Stimulated activated CD4-positive, alpha-beta T cell treated with anti-CD3 and anti-CD28 coated beads, Interleukin-12 subunit alpha, Interleukin-12 subunit beta, amount 100 ng/mL, for 48 hours (primary cell): ENCODE measurements at places on chromosomes 2 and 18.

DNA sequence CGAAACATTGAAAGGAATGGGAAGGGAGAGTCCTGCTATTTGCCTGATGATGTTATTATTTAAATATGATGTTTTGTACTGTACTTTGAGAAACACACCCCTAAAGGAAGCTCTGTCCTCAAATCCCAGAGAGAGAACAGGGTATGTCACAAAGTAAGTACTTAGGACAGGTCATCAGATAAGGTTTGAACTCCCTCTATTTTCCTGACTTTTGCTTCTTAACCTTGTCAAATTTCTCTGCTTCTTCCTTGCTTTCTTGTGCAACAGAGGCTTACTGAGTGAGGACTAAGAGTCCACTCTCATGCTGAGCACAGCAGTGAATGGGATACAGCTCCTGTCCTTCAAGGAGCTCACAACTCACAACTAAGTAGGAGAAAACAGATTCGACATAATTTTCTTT is 3.7 kb downstream of the DGUOK start:
- no peak for DNase-seq

DNA sequence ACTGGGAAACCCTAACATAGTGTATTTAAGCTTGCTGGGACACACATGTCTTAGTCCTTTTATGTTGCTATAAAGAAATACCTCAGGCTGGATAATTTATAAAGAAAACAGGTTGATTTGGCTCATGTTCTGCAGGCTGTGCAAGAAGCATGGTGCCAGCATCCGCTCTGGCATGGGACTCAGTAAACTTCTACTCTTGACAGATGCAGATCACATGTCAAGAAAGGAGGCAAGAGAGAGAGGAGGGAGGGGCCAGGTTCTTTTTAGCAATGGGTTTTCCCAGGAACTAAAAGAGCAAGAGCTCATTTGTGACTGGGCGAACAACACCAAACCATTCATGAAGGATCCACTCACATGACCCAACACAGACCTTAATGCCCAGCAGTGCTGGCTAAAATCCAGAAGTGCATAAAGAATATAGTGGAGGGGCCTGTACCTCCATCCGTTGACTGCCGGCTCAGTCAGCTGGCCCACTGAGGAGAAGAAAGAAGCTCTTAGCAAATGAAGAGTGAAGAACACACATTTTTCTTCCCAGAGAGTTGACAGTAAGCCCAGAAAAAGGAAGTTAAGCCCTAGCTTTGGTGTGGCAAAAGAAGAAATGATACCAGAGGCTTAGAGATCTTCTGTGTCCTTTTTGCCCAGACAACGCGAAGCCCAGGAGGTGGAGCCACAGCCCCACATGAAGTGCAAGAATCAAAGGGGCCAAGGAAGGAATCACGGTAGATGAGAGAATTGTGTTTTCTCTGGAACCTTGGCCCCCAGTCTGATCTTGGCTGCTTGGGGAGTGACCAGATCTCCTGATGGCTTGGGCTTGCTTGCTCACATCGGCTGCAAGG is 183.5 kb upstream of the FAM98A start:
- no peak for DNase-seq

GRCh38 chr2:37698931-37699481 is 27.6 kb upstream of the CDC42EP3 start:
- DNase-seq, result no peak

GRCh38 chr18:74351354-74351753 is 35.7 kb downstream of the C18orf63 start:
- DNase-seq, result no peak

DNA sequence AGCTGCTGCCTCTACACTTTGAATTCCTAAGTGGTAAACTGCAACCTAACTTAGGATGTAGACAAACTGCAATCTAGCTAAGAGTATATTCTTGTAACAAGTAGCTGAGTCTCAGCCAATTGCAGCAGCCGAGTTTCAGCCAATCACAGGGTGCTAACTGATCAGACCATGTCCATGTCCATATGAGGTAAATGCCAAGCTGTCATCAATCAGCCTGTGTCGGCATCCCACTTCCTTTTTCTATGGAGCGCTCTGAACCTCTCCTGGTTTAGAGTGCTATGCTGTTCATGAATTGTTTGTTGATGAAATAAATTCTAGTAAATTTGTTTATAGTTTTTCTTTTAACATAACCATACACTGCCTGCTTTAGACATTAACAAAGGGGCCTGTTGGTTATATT is 408.8 kb downstream of the NBAS start:
- no peak for DNase-seq

GRCh38 chr2:26597197-26597596 is 44.0 kb downstream of the CIB4 start:
- no peak for DNase-seq

GRCh38 chr2:227507963-227508362 is 36.0 kb downstream of the AGFG1 start:
- DNase-seq, result no peak

DNA sequence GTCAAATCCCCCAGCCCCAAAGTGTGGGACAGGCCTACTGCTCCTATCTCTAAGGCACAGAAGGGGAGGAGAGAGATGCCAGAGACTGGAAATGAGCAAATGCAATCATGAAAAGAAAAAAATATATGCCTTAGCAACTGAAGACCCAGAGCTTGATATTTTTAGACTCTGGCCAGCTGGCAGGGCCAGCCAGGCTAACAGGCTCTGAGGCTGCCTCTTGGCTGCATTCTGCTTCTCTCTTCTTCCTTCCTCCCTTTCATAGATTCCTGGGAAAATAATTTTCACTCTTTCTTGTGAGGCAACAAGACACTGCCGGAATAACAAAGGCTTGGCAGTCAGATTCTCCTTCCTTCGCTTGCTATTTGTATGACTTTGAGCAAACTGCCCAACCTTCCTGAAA is 209.1 kb downstream of the RAD51AP2 start:
- DNase-seq, result no peak

GRCh38 chr2:159133797-159134196 is 152.7 kb downstream of the WDSUB1 start:
- no peak for DNase-seq

DNA sequence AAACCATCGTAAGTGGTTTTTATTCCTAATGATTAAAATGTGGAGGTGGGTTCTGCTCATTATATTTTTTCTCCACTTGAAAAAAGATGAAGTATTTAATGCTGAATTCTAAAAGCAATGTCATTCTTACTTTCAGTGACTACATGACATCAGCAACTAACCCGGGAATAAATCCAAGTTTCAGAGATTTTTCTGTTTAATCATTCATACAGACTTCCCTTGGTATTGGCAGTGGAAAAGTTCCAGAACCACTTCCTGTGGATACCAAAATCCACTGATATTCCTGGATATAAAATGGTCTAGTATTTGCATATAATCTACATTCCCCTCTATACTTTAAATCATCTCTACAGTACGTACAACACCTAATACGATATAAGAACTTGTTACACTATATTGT is 128.6 kb downstream of the ZNF532 start:
- DNase-seq, result no peak

DNA sequence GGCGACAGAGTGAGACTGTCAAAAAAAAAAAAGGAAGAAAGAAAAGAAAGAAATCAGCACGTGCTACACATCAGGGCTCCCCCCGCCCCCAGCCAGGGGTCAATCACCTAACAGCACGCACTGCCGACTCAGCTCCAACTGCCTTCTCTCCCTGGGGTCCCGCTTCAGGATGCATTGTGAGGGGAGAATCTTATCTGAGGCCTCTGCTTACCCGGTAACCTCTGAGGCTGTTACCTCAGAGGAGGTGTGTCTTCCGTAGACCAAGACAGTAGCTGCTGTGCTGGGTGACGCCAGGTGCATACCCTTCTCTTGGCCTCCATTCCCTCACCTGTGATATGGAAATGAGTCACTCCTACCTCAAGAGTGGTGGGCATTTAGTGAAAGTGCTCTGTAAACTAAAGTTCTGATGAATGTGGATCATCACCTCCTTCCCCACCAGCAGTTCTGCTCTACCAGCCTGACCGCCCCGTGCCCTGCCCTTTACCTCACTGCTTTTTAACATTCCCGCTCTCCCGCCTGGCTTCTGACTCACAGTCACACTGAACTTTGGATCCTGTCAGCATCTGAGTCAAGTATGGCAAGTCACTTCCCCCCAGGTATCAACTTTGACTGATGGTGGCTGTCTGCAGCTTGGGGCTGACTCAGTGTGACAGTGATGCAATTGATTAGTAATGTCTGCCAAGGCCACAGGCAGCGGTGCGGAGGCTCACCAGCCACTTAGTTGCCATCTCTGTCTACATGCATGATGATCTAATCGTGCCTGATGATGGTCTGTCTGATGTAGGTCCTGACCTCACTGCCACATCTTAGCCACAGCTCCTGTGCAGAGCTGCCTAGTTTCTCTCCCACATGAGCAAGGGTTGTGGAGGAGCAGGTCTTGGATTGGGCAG is 20.1 kb downstream of the ARID5A start:
- peak; percentile 56 for DNase-seq

DNA sequence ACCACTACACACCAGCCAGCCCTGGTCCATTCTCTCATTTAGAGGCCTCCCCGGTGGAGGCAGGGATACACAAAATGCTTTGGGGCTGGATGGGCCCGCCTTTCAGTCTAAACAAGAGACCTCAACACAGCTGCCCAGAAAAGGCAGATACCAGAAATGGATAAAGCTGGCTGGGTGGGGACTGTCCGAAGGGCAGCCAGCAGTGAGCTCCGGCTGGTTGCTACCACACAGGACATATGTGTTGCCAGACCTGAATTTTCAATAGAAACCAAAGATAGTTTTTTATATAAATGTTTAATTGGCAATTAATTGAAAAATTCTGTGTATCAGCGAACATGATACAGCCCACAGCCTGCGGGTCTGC is 1.4 kb downstream of the GPBAR1 start:
- no peak for DNase-seq

DNA sequence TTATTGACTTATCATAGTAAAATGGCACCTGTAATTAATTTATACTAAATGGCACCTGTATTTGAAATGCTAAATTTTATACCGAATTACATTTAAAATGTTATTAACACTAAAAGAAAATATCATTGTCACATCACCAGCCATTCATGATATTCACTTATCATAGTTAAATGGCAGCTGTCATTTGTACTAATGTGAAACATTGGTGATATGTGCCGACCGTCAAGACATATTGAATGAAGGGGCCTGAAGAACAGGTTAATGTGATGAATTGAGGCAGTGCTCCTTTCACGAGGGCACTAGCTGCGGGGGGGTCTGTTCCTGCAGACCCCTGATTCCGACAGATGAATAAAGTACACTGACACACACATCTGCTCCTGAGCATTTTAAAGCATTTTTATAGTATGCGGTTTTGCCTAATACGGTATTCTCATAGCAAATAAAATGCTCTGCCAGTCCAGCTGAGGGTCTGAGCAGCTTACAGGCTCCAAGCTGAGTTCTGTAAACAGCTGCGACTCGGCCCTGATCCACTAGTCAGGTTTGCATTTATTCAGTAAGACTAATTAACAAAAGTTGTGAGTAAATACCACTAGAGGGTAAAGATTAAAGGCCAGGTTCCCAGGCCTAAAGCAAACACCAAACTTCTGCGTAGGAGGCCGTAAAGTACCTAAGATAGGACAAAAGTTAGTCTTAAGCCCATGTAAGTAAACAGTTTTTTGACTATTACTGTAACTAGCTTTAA is 593.4 kb upstream of the NETO1 start:
- DNase-seq, result no peak

DNA sequence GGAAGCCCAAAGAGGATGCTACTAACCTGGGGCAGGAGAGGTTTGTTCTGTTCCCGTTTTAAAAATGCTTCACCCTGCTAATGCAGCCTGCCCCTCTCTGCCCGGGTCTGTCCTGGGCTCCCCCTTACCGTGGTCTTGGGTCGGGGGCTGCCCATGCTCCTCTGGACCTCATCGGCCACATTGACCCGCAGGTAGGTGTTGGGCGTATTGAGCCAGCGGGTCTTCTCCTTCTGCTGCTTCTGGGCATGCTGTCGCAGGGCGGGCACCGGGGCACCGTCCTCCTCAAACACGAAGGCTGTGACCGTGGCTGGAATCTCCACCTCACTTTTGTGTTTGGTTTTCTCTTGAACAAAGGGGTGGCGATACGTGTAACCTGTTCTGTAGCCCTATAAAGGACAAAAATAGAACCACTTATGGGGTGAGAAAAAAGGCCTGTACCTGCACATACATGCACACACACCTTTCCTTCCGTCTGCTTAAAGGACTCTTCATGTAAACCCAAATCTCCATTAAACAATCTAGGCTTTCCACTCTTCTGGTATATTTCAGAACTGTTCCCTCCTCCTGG is 89.3 kb downstream of the ADD2 start:
- DNase-seq, result no peak

GRCh38 chr2:215929602-215930335 is 83.6 kb downstream of the MREG start:
- DNase-seq, result no peak

DNA sequence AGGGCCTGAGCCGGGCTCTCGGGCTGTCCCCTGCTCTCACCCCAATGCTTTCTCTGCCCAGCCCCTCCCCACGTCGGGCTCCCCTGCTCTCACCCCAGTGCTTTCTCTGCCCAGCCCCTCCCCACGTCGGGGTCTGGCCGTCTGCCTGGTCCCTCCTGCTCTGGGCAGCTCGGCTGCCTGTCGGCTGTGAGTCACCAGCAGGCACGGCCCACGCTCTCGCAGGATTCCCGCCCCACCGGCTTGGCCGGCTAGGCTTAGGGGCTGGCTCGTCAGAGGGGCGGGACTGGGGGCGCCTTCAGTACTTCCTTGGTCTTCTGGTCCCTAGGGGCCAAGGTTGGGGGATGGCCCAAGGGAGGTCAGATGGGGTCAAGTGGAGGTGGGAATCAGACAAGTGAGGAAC is 3.3 kb downstream of the BOK start:
- DNase-seq, result no peak

DNA sequence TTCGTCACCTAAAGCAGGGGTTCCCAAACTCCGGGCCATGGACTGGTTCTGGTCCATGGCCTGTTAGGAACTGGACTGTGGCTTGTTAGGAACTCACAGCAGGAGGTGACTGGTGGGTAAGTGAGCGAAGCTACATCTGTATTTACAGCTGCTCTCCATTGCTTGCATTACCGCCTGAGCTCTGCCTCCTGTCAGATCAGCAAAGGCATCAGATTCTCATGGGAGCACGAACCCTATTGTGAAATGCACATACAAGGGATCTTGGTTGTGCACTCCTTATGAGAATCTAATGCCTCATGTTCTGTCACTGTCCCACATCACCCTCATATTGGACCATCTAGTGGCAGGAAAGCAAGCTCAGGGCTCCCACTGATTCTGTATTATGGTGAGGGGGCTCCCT is 217.0 kb downstream of the ZFP36L2 start:
- no peak for DNase-seq

DNA sequence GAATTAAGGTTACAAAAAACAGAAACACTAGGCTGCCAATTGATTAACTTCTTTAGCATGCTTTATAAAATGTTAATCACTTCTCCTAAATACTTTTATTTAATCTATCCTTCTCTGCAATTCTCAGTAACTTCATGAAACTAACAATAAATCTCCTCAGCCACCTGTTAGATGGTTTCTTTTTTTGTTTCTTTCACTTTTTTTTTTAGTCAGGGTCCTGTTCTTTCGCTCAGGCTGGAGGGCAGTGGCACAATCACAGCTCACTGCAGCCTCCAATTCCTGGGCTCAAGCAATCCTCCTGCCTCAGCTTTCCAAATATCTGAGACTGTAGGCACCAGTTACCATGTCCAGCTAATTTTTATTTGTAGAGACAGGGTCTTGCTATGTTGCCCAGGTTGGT is 213.4 kb upstream of the STK17B start:
- no peak for DNase-seq
